SHP77 treated with DMSO at 0.1 percent for 48 hours (cell line): ENCODE measurements at places on chromosomes 2 and 18.

GRCh38 chr2:33577668-33578067 is 21.4 kb downstream of the FAM98A start:
- DNase-seq: no peak

- no peak for DNase-seq
Observed at GRCh38 chr18:7886436-7886835, 319.3 kb downstream of the PTPRM start.

DNA sequence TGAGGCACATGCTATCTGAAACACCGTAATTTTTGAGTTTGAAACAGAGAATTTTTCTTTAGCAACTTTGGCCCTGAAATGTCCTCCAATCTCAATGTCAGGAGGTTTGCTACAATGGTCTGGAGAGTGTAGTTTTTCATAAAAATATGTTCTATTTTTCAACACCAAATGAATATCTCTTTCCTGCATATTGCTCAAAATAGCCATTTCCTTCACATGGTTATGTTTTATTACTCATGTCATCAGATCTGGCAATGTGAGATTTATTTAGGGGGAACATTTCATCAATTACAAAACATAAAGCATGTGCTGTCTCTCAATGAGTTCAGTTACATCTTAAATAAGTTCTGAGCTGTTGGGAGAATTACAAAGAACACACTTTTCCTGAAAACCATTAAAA is 871.9 kb upstream of the FSHR start:
- no peak for DNase-seq

DNA sequence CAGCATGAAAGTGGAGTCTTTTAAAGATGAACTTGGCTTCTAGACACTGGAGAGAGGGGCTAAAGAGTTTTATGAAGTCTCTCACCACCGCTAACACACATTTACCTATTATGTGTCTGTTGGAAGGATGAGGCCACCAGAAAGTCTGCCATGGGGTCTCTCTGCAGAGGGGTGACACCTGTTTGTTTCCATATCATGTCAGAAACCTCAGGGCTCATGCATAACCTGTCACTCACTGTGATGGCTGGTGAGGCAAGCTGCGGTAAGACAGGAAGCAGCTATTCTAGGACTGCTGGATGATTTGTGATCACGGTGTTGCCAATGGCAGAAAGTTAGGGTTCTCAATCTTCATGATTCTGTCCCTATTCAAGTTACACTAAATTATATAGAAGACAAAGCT is 60.8 kb upstream of the DNMT3A start:
- DNase-seq: no peak

DNA sequence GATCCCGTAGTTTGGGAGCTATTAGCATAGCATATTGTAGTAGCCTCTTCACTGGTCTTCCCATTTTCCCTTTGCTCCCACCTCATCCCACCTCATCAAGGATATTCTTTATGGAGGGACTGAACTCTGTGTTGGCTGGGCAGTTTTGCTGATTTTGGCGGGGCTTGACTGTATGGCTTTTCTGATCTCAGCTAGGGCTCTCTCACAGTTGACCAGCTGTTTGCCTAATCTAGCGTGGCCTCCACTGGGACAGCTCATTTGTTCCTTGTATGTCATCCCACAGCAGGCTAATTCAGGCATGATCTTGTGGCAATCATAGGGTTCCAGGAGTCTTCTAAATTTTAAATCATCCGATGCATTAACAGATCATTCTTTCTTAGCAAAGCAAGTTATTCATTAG is 30.2 kb upstream of the MTX2 start:
- DNase-seq: no peak

- DNase-seq: no peak
Observed at GRCh38 chr2:144146076-144146475, 373.8 kb downstream of the ZEB2 start.

- DNase-seq: no peak
Observed at GRCh38 chr2:73203055-73203681, 794 bp downstream of the NOTO start.

DNA sequence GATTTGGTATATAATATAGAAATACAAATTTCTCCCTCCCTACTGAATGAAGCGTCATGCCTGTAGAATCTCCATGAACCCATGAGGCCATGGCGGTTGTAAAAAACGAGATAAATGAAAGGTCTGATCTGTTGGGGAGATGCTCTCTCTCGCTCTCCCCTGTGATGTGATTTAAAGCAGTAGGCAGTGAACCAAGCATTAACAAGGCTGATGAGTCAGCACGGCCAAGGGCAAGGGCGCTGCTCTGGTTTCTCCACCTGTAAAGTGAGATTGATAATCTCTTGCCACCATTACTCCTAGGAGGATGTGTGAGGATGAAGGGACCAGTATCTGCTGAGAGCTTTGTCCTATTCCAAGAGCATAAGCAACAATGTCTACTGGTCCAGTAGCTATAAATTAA is 553.3 kb downstream of the CMPK2 start:
- no peak for DNase-seq

- no peak for DNase-seq
Observed at GRCh38 chr2:46342566-46343315, 45.5 kb downstream of the EPAS1 start.

GRCh38 chr2:19569300-19569791 is 210.9 kb upstream of the OSR1 start:
- DNase-seq: no peak

GRCh38 chr2:145070703-145071102 is 550.8 kb upstream of the ZEB2 start:
- DNase-seq: no peak

DNA sequence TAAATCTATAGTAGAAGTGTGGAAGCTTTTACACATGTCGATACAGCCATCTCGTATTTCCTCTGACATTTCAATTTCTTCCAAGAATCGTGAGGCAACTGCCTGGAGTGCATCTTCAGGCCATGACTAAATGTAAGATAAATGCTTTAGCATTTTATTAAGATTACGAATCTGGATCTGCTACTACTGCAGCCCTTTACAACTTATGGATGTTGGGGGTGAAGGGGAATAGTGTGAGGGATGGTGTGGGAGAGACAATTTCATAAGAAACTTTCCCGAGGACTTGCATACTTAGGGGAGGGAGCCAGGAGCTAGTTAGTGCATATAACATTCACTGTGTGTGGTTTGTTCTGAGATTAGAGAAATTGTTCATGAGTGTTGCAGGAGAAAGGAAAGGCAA is 204.8 kb downstream of the SLC39A10 start:
- DNase-seq: no peak

DNA sequence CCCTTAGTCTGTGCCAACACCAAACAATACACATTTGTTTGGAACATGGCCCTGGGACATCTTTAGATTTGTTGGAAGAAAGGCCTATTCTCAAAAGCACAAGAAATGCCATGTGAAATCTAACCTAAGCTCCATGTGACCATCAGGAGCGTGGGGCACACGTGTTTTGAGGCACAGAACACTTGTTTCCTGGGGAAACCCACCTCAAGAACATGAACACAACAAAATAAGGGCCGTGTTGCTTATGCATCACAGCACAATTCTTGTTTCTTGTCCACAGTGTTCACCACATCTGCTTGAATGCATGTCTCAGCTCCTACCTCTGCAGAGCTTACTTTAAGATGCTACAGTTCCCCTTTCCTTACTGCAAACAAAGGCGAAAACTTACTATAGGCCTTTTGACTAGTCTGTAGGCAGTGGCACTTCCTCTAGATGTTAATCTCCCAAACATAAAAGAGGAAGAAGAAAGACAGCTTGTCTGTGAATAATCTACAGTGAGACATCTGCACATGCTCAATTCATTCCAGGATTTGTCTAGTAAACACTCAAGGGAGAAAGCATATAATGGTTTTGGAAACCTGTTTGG is 165.0 kb downstream of the ANKRD44 start:
- no peak for DNase-seq

GRCh38 chr18:1147730-1148129 is 243.1 kb downstream of the ADCYAP1 start:
- DNase-seq: no peak

DNA sequence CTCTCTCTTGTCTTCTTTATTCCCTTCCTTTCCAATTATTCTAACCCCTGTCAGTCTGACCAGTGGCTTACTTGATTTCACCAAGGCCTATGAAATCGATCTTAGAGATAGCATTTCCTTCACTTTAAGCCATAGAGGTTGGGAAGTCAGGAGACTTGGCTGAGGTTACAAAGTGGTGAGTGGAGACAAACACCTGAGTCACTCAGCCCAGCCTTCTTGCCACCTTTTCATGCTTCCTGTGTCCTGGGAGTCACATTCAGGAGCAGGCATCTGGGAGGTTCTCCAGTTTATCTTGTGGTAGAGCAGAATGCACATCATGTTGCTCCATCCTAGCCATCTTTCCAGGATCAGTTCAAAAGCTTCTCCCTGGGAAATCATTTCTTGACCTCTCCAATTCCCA is 59.1 kb downstream of the VSNL1 start:
- DNase-seq: no peak

DNA sequence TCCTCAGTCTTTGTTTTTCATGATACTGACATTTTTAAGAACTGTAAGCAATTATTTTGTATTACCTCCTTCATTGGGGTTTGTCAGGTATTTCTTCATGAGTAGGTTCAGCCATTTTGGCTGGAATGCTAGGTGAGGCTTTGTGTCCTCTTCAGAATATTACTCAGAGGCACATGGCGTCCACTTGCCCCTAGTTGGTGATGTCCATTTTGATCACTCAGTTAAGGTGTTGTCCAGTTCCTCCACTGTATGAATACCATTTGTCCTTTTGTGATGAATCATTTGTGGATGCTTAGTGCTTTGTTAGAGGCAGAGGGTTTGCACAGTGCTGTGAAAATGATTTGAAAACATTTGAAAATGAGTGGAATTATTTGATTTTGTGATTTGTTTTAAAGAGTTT is 4.7 kb downstream of the IL1RL2 start:
- DNase-seq: no peak

DNA sequence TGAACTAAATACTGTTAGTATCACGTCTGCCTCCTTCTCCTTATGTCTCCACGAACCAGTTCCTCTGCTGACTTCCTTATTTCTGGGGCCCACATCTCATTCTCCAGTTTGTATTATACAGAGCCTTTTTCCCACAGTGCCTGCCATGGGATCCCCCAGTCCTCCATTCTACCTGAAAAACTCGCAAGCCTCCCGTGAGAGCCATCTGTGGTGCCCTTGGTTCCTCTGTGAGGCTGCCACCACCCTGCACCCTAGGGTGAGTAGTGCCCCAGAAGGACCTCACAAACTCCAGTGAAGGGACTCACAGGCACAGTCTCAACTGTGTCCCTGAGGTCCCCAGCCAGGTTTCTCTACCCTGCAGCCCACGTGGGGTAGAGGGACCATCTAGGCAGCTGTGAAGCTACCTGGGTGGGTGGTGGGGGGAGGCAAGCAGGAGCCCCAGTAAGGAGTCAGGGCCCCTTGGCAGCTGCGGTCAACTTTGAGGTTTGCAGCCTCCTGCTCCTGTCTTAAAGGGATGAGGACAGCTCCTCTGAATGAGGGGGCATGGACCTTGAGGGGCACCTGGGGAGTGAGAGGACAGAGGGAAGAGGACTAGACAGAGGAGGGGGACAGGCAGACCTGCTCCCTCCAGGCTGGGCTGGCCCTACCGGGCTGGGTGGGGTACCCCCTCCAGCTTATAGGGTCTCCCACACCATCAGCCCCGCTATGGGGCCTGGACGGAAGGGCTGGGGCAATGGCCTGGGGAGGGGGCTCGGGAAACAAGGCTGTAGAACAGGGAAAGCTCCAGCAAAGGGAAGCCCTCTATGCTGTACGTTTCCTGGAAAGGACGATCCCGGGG is 1.0 kb downstream of the PSTPIP2 start:
- DNase-seq: no peak

GRCh38 chr2:39359453-39360038 is 77.5 kb downstream of the MAP4K3 start:
- DNase-seq: no peak

GRCh38 chr2:7904319-7904718 is 777.5 kb upstream of the ID2 start:
- no peak for DNase-seq

- DNase-seq: no peak
Observed at GRCh38 chr2:241061275-241061674, 40.8 kb downstream of the MTERF4 start.

DNA sequence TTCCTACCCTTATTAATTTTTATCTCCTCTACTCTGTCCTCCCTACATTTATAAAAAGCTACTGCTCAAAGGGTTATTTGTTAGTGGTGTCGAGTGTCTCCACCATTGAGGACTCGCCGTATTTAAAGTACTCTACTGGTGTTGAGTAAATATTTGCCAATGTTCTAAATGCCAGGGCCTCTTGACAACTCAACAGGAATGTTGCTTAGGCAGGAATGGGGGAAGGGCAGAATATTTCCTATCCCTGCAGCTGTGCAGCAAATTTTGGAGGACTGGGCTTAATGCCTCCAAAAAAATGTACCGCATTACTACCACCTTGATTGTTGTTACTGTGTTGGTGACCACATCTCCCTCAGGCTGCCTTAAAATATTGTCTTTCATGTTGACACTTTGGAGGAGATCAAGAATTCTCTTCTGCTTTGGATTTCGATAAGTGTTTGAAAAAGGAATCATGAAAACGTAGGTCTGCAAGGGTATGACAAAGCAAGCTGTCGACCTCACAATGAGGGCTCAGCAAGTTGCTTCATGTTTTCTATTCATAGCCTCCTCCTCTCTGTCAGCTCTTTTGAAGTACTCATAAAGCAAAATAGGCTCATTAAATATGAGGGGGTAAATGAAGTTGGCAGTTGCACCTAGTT is 84.3 kb downstream of the EFEMP1 start:
- peak; percentile 98 for DNase-seq

DNA sequence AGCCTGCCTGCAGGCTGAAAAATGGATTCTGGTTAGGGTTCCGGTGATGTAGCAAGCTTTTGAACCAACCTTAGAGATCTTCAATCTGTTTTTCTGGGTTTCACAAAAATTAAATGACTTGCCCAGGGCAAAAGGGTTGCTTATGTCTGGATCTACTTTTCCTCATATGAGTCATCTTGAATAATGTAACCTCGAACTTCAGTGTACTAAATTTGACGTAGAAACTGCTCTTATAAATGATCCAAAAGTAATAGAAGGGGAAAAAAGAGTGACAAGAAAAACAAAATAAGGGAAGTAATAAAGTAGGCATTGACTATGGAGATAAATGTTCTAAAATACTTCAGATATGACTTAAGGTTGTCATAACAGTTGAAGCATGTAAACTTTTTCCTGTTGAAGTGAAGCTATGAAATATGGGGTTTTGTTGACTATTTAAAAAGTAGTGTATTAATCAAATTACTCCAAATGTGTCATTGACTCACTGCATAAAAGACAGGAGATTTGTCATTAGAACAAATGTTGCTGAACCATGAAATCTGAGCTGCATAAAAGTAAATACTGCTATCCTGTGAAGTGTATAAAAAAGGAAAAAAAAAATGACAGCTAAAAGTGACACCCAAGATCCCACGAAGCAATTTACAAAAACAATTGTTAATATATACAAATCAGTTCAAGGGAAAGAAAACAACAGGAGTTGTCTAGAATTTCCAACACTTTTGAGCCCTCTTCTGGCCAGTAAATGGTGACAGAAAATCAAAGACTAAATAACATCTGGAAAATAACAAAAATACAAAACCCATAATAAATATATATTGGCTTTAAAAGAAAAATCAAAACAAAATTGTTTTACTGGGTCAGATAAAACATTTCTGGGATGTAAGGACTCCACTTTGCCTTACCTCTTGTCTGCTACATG is 103.6 kb upstream of the SERPINE2 start:
- DNase-seq: no peak

GRCh38 chr2:168641636-168642035 is 160.8 kb upstream of the NOSTRIN start:
- DNase-seq: no peak

GRCh38 chr18:58297198-58297597 is 253.2 kb downstream of the NEDD4L start:
- DNase-seq: no peak

GRCh38 chr2:95179451-95179850 is 13.8 kb downstream of the ZNF2 start:
- no peak for DNase-seq
